SK-MEL-5 (cell line): ENCODE measurements at places on chromosomes 12 and 14. TPM values are rescaled to one million over a fixed set of nuclear protein-coding genes. Genes with fewer than 3 reads are reported as not detected.

DNA sequence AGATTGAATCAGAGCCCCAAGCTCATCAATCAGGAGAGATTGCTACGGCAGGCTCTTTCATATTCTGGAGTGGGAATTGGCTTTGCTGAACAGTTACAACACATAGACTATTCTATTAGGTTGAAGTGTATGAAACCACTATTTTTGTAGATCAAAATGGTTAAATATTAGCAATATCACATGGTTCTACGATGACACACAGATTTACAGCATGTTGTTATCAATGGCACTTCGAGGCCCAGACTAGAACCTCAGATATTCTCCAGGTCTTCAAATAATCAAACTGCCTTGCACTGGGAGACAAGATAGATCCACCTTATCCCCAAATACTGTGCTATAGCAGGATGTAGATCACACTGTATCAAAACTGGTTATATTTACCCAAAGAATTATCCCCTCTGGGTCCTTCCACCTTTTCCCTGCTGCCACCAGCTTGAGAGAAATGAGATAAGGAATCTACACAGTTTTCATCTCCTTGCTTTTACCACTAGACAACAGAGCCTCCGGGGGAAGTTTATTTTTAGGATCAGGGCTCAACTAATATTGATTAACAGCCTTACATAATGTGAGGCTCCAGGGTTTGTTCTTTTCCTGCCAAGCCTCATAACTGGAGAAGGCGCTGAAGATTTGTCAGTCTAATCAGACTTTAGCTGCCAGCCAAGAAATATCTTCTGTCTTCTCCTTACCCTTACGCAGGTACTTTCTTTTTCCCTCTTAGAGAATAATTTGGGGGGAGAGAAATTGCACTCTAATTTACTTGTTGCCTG, 507.1 kb downstream of the DIO2 start:
- no peak for DNase-seq

GRCh38 chr12:11814374-11814773, 164.9 kb downstream of the ETV6 start:
- DNase-seq: no peak

GRCh38 chr14:96497586-96497985, 4.6 kb upstream of the PAPOLA start:
- no peak for DNase-seq

DNA sequence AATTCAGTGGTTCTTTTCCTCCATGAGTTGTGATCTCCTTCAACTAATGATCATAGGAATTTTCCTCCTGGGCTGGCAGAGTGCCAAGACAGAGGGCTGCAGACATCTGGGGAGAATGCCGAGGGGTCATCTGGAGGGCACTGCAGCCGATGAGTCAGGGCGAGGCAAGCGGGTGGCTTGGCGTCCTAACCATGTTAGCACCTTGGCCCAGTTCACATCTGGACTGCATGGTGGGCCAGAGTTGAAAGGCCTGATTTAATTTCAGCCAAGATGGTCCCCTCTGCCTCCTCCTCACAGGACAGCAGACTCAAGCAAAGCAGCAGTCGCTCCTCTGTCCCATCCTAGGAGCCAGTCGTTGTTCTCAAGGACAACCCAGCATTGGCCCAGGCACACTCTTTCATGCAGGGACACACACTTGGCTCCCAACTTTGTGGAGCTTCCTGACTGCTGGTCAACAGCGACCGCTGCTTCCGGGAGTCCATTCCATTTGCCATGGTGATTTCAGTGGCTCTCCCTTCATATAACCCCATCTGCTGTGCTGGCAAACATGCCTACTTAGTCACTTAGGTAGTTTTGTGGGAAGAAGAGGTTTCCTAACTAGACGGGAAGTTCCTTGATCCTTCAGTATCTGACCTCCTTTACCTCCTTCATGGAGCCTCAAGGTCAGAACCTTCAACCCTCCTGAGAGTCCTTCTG, 161.8 kb downstream of the TTC8 start:
- DNase-seq: no peak

DNA sequence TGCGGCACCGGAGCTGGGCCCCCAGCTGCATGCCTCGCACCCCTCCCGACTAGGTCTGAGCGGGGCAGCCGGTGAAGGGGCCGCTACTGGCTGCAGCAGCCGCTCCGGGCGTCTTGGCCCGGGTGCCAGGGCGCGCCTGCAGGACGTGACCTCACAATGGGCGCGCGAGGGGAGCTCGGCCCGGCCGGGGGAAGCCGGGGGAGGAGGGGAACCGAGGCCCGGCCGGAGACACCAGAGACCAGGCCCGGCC, 353 bp downstream of the BAG5 start:
- peak; percentile 42 for DNase-seq

Gene IRAK3
- total RNA-seq: not detected in 2 replicates

DNA sequence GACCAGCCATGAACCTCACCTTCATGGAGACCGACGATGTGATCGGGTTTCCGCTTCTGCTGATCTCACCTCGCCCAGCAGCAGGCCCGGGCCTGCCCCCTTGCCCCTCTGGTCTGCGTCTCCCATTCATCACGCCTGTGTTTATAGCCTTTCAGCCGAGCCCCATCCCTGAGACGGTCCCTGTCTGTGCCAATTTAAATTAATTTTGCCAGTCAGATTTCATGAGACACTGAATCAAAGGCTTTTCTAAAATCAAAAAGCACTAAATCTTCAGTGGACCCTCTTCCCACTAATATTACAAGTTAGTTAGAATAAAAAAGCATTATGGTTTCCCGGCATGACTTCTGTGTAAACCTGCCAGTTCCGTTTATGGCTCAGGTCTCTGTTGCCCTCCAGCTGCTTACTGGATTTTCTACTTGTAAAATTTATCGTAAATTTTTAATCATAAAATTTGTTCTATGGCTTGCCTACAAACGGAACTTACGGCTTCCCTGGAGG, 155.9 kb downstream of the ESRRB start:
- DNase-seq: no peak

Gene SLC41A2
- 2.8 and 8.5 TPM in 2 replicates for total RNA-seq

GRCh38 chr12:109716092-109716479, 2.5 kb downstream of the FAM222A start:
- no peak for DNase-seq

Gene ANKS1B
- total RNA-seq: 15.1 TPM in 2 replicates

Gene C12orf60
- 14.1 and 15.9 TPM in 2 replicates for total RNA-seq

Gene KRT79
- not detected in 2 replicates for total RNA-seq

DNA sequence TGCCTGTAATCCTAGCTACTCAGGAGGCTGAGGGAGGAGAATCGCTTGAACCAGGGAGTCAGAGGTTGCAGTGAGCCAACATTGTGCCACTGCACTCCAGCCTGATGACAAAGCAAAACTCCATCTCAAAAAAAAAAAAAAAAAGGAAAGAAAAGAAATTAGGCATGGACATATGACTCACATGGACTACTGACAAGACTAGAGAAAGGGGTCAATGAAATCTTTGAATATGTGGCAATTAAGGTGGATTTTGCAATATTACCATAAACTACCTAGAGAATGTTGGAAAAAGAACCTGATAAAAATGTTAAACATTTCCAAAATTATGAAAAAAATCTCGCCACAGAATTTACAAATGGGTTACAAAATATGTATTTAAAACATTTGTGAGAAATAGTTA, 873.6 kb downstream of the C12orf50 start:
- DNase-seq: no peak

DNA sequence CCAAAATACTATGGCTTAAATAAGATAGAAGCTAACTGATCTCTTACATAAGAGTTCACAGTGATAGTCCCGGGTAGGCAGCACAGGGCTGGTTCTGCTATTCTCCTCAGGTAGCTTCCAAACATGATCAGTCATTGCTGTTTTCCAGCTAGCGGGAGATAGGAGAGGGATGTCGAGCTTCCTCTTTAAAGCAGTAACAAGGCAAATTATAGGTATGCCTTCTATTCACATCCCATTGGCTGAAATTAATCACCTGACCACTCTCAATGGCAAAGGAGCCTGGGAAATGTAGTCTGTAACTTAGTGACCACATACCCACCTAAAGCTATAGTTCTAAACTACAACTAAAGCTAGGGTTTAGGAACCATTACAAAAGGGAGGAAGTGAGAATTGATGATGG, 34.5 kb upstream of the VRK1 start:
- DNase-seq: peak; percentile 92

Gene ARHGAP5
- 110 and 123 TPM in 2 replicates for total RNA-seq

DNA sequence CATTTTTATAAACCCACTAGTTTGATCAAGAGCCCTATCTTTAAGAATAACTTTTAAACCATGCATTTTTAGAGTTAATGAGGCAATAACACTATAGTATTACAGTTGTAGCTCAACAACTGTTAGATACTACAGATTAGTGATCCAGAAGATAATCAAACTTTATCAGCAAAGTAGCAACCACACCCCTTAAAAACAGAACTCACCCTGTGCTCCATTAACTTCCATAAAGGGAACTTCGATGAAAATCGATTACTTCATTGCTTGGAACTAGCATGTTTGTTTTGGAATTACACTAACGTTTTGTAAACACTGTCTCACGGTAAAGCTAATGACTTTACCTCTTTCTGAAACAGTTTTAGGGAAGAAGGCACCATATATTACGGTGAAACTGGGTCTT, 1.4 kb downstream of the SGPP1 start:
- DNase-seq: no peak

- DNase-seq: no peak
Observed at GRCh38 chr14:87628129-87628528, 364.9 kb downstream of the GALC start.

- no peak for DNase-seq
Observed at GRCh38 chr12:69844836-69845235, 19.8 kb downstream of the MYRFL start.

- DNase-seq: no peak
Observed at GRCh38 chr14:102675396-102675795, 82.9 kb downstream of the RCOR1 start.

DNA sequence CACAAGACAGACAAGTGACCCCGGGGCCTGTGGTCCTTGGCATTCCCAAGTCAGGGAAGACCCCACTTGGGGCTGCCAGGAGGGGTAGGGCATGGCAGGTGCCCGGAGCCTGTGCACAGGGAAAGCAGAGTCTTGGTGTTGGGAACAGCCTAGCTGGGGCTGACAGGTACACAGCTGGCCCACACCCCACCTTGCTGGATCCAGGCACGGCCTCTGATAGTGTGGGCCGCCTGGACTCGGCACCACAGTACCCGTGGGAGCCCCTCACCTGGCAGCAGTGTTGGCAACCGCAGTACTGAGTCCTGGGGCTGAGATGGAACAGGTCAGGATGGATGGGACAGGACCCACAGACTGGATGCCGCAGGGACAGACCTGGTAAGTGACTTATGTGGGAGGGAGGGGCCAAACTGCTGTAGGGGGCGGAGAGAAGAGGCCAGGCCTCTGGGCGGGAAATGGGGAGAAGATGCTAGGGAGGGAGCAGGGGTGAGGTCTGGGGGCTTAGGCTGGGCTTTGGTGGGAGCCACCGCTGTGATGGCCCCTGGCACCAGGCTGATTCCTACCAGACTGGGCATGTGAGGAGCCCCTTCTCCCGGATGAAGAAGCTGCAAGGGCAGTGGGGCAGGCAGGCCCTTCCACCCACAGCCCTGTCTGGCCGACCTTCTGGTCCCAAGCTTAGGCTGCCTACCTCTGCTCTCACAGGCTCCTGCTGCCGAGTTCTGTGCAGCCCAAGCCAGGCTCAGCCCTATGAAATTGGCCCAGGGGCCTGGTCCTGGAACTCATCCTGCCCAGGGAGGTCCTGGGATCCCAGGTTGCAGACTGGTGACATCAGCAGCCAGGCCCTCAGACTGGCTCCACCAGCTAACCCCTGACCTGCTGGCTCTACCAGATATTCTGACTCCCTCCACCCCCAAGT, at the start of gene TGM1:
TGM1 (minus strand) TSS at position 357 of the 913 bp plus-strand sequence. CDS start 825 bp downstream, outside the sequence.
- DNase-seq: no peak

- no peak for DNase-seq
Observed at GRCh38 chr12:2960390-2960956, 1.3 kb downstream of the TEAD4 start.

GRCh38 chr14:98252820-98253219, 1019.2 kb downstream of the BCL11B start:
- DNase-seq: no peak

Gene SPIC
- not detected in 2 replicates for total RNA-seq

DNA sequence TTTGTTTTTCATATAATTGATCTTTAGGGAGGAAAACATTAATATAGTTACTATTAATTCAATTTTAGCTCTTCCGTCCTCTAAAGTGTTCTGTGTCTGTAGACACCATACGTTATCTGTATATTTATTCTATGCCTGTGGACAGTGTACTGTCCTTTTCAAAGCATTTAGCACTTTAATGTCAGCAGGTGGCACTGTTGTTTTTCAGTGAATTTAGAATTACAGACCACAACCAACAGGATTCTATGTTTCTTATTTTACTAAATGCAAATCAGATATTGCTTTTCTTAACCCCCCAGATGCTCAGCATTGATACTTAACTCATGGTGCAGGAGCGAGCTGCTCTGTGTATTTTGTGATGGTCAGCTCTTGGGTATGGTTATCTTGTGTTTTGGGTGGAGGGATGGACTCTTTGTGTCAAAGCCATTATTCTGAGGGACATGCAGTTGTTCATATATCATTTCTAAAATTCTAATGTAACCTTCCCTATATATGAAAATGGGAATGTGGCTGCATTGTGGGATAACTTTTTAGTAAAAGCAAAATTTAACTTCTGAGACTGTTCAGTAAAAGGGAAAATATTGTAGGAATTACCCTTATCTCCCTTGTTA, 65.2 kb downstream of the PAPOLA start:
- DNase-seq: peak; percentile 60

Gene B4GALNT3
- 0.34 and 1.2 TPM in 2 replicates for total RNA-seq

- no peak for DNase-seq
Observed at GRCh38 chr12:104681012-104681690, 224.4 kb downstream of the CHST11 start.

GRCh38 chr12:111209811-111210210, 159.1 kb downstream of the PHETA1 start:
- DNase-seq: no peak

DNA sequence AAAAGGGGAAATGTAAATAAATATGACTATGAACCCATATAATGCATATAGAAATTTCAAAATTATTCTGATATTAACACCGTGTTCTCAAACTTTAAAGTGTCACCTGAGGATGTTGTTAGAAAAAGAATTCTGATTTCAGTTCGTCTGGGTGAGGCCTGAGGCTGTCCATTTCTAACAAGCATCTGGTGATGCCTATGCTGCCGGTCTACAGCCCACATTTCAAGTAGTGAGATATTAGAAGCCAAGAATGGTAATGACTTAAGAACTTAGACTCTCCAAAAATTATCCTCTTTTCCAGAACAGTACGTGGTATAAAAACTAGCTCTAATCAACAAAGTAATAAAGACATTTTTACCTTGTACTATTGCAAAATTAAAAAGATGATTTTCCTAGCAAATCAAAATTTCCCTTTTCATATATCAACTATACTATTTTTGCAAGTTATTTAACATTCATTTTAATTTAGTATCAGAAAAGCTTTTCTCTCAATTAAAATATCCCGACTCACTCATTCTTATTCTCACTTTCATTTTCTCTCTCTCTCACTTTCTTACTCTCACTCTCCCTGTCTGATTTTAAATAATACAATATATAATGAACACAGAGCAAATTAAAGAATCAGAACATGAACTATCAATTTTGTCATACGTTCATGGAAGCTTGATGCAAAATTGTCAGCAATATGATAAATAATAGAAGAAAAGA, 35.0 kb downstream of the PIK3C2G start:
- DNase-seq: no peak

DNA sequence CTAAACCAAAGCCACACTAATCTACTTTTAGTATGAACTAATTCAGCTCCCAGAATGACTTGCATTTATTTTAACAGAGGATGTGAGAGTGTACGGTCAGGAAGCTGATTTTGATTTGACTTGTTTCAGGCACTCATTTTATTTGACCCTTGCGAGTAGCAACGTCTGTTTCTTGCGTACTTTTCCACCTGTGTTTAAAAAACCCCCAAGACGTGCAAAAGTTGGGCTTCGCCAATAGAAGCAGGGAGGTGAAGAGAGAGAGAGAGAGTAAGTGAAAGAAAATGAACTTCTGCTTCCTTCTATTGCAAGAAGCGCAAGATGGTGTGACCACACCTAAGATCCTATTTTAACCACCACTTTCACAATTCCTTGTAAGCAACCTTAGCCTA, 6.7 kb upstream of the SLC15A4 start:
- DNase-seq: no peak
